Neural crest cell (in vitro differentiated cells): ENCODE measurements at places on chromosomes 3 and 15.

GRCh38 chr15:50353251-50353974 is 1.6 kb downstream of the GABPB1 start:
- DNase-seq = no peak

GRCh38 chr3:183613366-183614285 is 21.8 kb upstream of the KLHL24 start:
- DNase-seq = no peak

DNA sequence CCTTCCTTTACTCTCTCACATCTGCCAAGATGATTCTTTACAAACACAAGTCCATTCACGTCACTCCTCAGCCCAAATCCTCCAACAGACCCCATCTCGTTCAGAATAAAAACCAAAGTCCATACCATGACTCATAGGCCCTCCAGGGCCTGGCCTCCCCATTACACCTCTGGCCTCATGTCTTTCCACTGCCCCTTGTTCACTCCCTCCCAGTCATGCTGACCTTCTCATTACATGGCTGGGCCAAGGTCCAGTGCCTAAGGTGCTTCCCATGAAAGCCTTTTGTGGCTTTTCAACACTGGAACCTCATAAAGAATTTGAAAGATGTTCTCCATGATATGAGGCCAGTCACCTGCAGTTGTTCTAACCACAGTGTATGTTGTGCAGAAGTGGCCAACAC is 44.5 kb downstream of the NEK10 start:
- no peak for DNase-seq

DNA sequence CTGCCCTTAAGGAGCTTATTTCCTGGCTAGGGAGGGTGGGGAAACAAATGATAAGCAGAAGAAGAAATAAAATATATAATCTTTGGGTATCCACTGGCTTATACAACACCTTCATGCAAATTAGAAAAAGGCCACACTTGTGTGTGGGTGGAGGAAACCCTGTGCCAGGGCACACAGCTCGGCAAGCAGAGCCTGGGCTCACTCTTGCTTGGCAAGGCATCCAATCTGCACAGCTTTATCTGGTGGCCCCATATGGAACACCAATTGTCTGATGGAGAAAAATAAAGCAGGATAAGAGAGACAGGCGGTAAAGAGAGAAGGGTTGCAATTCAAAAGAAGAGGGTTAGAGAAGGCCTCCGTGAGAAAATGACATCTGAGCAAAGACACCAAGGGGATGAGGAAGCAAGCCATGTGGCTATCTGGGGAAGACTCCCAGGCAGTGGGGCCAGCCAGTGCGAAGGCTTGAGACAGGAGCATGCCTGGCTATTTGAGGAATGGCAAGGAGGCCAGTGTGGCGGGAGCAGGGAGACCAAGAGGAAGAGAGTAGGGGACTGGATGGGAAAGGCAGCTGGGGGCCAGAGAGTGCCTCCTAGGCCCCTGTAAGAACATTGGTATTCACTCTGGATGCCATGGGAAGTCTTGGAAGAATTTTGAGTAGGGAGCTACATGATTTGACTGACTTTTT is 22.5 kb upstream of the VPS8 start:
- no peak for DNase-seq

- DNase-seq = no peak
Observed at GRCh38 chr3:10416730-10417300, 88.6 kb downstream of the ATP2B2 start.

GRCh38 chr3:8239718-8240695 is 261.6 kb upstream of the LMCD1 start:
- DNase-seq = peak; percentile 61

- DNase-seq = no peak
Observed at GRCh38 chr3:128337305-128337704, 129.4 kb downstream of the DNAJB8 start.

- no peak for DNase-seq
Observed at GRCh38 chr15:82081914-82082762, 36.3 kb upstream of the MEX3B start.
